Esophagus squamous epithelium (tissue), 5 donors: ENCODE measurements at places on chromosomes 4 and X.

DNA sequence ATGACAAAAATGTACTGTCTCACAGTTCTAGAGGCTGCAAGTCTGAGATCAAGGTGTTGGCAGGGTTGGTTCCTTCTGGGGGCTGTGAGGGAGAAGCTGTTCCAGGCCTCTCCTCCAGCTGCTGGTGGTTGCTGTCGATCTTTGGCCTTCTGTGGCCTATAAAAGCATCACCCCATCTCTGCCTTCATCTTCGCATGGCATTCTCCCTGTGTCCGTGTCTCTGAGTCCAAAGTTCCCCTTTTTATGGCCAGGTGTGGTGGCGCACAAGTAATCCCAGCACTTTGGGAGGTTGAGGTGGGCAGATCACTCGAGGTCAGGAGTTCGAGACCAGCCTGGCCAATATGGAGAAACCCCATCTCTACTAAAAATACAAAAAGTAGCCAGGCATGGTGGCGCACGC is 31.5 kb upstream of the ARAF start:
- DNase-seq, result no peak

DNA sequence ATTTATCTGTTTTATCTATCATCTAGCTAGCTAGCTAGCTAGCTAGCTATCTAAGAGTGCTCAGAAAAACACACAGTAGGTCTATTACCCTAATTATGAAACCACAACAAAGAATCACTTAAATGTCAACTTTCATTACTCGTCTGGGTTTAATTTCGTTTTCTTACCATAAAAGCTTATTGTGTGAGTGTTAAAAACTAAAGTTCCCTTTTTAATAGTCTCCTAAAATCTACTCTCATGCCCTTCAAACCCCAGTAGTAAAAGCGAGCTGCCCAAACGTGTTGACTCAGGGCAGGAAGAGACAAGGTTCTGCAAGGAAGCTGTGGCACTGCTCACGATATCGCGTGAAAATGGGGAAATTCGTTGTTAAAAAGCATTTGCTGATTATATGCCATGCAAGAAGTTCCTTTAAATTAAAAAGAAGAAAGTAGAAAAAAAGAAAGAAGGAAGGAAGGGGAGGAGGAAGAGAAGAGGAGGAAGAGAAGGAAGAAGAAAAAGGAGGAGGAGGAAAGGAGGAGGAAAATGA is 595 bp downstream of the MBNL3 start:
- DNase-seq, result no peak

DNA sequence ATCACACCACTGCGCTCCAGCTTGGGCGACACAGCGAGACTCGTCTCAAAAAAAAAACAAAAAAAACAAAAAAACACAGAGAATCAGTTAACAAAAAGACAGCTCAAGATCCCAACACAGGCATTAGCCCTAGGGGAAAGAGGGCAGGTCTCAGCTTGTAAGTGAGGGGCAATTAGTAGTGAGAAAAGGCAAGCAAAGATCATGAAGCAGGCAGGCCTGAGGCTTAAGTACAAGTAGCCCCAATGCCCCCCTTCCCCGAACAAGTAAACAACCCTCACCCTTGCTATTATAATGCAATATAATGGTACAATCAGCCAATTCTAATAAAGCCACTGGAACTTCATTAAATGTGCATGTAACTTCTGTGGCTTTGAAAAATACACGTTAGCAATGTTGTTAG is 17.0 kb downstream of the ADGRA3 start:
- no peak for DNase-seq

GRCh38 chr4:168411318-168412150 is 68.8 kb downstream of the DDX60L start:
- no peak for DNase-seq

DNA sequence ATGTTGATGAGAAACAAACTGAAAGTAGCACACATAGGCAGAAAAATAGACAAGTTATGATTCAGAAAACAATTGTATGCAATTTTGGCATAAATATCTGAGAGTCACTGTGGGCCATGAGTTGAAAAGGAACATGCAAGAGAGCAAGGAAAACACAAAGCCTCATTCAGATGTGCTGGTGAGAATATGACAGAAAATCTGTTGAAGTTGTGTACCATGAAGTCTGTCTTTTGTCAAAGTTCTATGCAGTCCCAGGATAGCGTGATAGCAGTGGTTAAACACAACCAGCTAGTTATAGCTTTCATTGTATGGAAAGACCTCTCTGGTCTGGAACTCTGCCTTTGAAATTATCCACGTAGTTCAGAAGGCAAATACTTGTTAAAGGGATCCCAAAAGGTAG is 53.0 kb downstream of the TMEM154 start:
- no peak for DNase-seq

DNA sequence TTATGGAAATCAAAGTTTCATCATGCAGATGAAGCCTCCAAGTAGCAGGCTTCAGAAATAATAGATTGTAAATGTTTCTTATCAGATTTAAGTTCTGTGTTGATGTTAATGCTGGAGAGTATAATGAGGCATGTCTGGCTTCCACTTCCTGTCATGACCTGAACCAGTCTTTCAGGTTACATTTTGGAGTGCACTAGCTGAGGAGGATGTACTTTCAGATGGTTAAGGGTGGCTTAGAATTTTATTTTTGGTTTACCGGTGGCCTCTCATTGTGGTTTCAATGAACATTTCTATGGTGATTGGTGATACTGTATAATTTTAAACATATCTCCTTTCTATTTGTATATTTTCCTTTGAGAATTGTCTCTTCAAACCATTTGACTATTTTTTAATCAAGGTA is 890.4 kb downstream of the SH3BGRL start:
- DNase-seq, result no peak

DNA sequence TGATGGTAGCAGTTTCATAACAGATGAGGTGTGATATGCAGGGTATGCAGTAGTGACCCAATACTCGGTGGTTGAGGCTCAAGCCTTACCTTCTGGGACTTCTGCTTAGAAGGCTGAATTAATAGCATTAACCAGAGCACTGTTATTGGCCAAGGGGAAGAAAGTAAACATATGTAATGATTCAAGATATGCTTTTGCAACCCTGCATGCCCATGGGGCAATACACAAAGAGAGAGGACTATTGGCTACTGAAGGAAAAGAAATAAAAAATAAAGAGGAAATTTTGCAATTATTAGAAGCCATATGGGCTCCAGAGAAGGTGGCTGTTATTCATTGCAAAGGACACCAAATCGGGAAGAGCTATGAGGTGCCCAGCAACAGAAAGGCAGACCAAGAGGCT is 8.7 kb downstream of the GAGE10 start:
- DNase-seq, result no peak

DNA sequence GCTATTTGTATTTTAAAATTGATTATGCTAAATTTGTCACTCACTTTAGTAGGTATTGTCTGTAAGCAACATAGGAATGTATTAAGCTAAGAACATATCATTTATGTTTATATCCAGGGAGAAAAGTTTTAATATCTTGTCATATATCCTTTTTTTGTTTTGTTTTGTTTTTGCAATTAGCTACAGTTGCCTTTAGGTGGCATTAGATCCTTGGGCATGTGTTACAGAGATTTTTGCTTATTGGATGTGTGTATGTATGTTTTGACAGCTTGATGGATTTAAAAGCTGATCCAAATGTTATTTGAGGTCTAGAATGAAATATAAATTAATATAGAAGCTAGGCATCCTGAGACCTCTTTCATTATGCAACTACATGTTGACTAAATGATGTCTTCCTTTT is 36.1 kb upstream of the OTUD4 start:
- DNase-seq, result no peak

DNA sequence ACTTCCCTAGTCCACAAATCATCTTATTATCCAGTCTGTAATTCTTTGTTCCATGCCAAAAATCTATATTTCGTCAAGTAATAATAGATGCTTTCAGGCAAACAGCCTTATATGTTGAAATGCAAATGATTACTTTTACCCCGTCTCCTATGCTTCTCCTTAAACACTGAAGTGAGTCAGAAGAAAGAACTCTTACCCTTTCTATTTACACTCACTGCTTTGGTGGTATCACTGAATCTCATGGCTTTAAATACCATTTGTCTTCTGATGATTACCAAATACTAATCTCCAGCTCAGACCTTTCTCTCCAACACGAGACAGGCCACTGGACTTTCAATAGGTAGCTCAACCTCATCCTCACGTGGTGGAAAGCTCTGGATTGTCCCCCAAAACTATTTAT is 558.1 kb downstream of the IL1RAPL1 start:
- DNase-seq, result no peak

DNA sequence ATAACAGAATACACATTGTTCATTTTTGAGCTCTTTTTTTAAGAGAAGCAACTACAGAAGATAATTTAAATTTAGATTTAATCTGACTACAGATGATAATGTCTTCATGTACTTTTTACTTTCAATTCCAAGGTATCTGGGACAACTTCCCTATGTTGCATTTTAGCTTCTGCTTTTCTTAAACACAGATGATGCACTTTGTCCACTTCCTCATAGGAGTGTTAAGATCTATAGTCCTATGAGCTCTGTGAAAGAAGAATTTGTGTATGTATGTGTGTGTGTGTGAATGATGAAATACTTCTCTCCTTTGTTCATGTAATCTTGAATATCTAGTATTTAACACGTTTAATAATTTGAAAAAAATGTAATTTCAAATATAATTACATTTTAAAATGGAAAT is 5.3 kb upstream of the FHIP1A start:
- DNase-seq, result no peak

- no peak for DNase-seq
Measured at GRCh38 chrX:101419489-101419888, 11.5 kb downstream of the HNRNPH2 start.

GRCh38 chr4:70915036-70915815 is 13.1 kb downstream of the MOB1B start:
- no peak for DNase-seq

DNA sequence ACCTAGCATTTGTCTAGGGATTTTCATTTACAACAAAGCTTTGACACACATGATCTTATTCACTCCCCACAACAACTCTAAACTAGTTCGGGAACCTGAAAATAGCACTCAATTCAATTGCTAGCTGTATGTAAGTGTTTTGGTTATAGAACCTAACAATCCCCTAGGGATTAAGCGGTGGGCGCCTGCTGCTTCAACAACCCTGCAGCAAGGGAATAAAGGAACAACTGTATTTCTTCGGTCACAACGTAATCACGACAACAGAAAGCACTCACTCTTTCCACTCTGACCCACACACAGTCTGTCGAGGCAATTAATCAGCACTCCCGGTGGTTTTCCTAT is 674 bp upstream of the DIAPH2 start:
- DNase-seq, result no peak

- no peak for DNase-seq
Measured at GRCh38 chr4:110250023-110250387, 51.6 kb upstream of the ELOVL6 start.

DNA sequence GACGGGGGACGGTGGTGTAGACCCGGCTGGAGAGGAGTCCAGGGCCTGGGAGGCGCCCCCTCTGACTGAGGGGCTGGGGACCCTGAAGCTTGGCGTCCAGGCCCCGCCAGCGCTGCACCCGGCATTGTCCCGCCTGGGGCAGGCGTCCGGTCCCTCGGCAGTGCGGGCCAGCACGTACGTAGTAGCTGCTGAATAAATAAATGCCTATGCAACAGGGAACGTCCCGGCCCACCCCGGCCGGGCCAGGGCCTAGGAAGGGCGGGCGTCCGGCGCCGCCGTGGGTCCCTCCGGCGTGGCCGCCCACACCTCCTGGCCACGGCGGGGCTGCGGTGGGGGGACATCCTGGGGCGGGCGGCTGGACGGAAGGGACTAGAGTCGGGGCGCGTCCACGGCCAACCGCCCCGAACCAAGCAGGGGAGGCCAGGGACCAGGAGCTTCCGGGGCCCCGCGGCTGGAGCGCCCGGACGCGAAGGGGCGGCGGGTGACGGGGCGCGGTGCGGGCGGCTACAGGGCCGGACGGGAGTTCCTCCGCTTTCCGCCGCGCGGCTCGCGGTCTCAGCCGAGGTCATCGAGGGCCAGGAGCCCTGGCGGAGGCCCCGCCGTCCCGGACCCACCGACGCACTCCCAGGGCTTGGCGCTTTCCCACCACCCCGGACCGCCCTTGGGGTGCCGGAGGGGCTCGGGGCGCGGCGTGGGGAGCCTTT is 886 bp upstream of the WWC2 start:
- DNase-seq, result no peak

- no peak for DNase-seq
Measured at GRCh38 chr4:161134795-161135194, 1029.0 kb downstream of the FSTL5 start.

GRCh38 chr4:1996866-1997611 is 11.7 kb downstream of the NELFA start:
- no peak for DNase-seq

DNA sequence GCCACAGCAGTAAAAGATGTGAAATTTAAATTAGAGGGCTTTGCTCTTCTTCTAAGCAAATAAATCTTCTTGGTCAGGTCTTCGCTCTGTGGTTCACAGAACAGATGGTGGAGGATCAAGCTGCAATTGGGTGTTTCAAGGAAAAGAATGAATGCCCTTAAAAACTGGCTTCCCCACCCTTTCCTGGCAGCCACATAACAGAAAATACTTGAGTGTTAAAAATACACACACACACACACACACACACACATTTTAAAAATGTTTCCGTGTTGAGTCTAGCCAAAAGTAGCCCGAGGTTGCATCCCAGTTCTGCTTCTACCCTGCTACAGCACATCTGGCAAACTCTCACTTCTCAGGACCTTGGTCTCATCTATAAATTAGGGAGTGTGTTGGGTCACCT is 56.7 kb upstream of the FGFBP2 start:
- no peak for DNase-seq

DNA sequence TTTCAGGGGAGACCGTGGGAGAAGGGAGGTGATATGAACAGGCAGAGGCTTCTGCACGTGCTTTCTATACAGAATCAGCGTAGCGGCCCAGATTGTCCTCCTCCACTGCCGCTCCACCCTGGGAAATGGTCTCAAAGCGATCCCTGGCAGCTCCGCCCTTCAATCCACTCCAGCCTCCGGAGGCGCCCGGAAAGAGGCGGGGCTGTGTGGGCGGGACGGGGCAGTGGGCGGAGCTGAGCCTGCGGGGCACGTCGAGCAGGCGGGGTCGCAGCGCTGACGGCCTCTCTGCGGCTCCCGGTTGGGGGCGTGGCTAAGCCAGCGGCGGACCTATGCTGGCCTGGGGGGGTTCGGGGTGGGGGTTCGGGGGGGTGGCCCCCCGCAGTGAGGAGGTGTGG is 210 bp upstream of the SMIM10L2A start:
- DNase-seq, result no peak

DNA sequence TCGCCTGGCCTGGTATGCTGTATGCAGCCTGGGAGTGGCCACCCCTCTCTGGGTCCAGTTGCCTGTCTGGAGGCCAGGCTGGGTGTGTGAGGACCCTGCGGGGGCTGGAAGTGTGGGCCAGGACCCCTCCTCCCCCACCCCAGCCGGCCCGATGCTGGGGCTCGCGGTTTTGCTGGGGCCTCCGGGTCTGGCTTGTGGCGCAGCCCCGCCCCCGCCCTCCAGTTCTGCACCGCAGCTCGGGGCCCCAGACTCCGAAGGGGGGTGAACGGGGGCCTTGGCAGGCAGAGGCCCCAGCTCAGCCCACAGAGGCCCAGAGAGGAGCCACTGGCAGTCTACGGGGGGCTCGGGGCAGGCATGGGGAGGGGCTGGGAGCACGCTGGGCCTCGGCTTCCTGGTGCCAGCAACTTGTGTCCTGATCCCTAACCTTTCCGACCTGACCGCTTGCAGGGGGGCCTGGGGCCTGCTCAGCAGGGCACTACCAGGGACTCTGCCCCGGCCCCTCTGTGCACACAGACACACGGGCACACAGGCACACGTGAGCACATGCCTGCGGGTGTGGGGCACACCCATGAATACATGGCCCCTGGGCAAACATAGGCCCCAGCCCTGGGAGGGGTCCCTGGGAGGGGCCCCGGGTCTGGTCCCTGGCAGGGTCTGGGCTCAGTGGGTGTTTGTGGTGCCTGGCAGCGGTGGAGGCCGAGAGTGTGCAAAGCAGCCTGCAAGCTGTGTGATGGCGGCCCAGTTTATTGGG is 21.4 kb upstream of the FGFR3 start:
- DNase-seq, result no peak
